Esophagus squamous epithelium (tissue), 5 donors: ENCODE measurements at places on chromosomes 5 and 9.

DNA sequence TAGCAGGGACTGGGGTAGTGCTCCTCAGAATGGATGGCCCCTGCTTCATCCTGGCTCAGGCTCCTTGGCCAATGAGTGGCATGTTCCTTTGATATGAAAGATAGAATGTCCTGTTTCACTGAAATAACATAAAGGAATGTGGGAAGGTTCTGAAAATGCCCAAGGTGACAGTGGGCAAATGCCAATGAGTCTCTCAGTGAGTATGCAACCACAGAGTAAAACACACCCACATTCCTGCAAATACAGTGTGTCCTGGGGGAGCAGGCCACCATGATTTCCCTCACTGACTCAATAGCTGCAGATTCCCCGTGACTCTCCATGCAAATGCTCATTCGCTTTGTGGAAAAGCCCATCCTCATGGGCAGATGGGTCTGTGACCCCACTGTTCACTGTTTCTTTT, 36.4 kb downstream of the ZNF366 start:
- DNase-seq, result no peak

DNA sequence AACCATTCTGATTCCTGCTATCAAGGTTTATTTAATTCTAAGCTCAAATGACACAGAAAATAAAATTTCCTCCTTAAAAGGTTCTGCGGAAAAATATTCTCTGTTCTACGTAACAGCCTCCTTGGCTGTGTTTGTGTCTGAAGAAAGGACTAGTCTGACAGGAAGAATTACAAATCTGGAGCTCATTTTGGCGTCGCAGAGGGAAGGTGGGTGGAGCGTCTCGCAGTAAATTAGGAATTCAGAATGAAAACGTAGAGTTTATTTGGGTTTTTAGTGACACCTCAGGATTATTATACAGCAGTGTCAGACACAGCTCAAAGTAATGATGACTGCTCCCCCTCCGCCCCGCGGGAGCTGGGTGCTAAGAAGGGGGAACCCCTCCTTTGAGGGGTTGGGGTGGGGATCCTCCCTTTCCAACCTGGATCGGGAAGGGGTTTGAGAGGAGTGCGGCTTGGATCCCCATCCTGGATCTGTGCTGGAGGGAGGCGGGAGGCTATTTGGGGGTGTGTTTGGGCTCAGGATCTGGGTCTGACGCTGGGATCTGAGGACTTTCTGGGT, 933 bp upstream of the TGFBR1 start:
- DNase-seq, result no peak

GRCh38 chr5:158751961-158752655, 347.6 kb downstream of the EBF1 start:
- no peak for DNase-seq

DNA sequence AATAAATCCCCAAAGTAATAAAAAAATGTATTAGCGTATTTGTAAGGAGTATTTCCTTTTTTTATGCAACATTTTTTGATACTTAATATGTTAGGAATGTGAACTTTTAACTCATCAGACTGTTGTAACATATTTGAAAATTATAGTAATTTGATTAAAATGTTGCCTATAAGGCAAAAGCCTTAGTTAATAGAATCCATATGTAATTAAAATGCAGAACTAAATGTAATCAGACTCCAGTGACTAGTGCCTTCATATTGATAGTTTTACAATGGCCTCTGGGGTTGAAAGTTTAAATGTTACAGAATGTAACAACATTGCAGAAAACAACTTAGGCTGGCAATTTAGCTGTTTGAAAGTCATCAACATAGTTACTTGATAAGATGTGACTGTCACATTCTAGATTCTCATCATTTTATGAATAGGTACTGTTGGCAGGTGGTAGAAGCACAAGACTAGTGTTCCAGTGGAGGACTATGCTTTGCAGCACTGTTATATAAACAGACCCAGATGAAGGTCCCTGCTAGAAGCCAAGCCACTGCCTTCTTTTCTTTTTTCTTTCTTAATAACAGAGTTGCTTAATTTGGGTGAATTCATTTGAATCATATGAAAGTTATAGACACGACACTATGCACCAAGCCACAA, 382.9 kb downstream of the CCDC171 start:
- no peak for DNase-seq

GRCh38 chr5:116842514-116842961, 267.9 kb upstream of the SEMA6A start:
- no peak for DNase-seq
